Breast epithelium (tissue), 4 donors: ENCODE measurements at places on chromosomes 2 and 18.

GRCh38 chr2:25369876-25370275 is 28.2 kb upstream of the DNMT3A start:
- no peaks in the 10 kb centered on the region for H3K36me3 ChIP-seq
- no peaks in the 10 kb centered on the region for H3K4me1 ChIP-seq

- H3K36me3 ChIP-seq: no peaks in the 10 kb centered on the region
- H3K27ac ChIP-seq: no peak overlapping the region
Measured at GRCh38 chr18:79156327-79156726, 87.1 kb downstream of the ATP9B start.

DNA sequence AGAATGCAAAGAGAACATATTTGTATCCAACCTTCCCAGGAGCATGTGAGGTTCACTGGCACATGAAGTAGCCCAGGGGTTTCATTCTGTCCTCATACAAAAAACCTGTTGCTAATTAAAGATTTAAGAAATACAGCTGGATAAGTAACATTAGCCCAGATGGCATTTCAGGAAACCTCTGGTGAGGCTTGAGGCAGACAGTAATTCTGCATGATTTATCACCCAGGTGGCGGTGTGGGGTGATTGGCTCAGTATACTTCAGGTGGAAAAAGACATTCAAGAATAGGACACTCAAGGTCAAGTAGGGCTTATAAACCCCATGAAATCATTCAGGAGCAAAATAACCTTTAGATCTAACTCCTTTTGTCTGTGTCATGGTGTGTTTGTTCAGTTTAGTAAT is 237.4 kb downstream of the RNF144A start:
- peaks cover 3% of the 10 kb centered on the region for H3K36me3 ChIP-seq
- no peak overlapping the region for H3K4me3 ChIP-seq
- no peaks in the 10 kb centered on the region for H3K27me3 ChIP-seq
- no peak overlapping the region for H3K27ac ChIP-seq

- H3K36me3 ChIP-seq: no peaks in the 10 kb centered on the region
- H3K4me1 ChIP-seq: no peaks in the 10 kb centered on the region
- no peak for DNase-seq
- no peak overlapping the region for H3K27ac ChIP-seq
- no peak overlapping the region for H3K4me3 ChIP-seq
Measured at GRCh38 chr2:77192811-77193289, 329.3 kb downstream of the LRRTM4 start.

DNA sequence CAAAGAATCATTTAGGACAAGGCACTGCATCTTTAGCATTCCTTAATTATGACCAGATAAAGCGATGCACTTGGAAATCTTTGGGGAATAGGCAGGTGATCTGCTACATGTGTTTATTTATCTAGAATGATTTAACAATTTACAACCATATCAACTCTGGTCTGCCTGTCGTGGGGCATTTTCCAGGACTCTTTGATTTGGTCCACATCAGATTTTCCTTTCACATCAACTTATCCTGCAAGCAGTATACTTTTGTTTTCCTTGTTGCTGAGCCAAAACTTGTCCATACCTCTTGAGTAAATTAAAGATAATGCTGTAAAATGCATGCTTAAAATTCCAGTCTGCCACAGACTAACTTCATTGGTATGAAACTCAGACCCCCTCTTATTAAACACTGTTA is 312.4 kb upstream of the TCF4 start:
- no peaks in the 10 kb centered on the region for H3K36me3 ChIP-seq
- DNase-seq: no peak

GRCh38 chr2:55901941-55902340 is 21.6 kb downstream of the EFEMP1 start:
- no peak for DNase-seq
- H3K27ac ChIP-seq: no peak overlapping the region
- no peaks in the 10 kb centered on the region for H3K4me1 ChIP-seq
- no peaks in the 10 kb centered on the region for H3K36me3 ChIP-seq
- H3K27me3 ChIP-seq: no peaks in the 10 kb centered on the region

DNA sequence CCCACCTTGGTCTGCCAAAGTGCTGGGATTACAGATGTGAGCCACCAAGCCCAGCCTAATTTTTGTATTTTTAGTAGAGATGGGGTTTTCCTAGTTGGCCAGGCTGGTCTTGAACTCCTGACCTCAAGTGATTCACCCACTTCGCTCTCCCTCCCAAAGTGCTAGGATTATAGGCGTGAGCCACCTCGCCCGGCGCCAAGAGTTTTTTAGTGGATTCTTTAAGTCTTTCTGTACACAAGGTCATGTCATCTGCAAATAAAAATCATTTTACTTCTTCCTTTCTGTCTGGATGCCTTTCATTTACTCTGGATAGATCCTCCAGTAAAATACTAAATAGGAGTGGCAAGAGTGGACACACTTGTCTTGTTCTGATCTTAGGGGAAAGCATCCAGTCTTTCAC is 61.7 kb downstream of the KCMF1 start:
- no peak overlapping the region for H3K27ac ChIP-seq
- no peak for DNase-seq
- no peaks in the 10 kb centered on the region for H3K27me3 ChIP-seq
- no peak overlapping the region for H3K4me3 ChIP-seq
- H3K4me1 ChIP-seq: no peaks in the 10 kb centered on the region
- H3K36me3 ChIP-seq: no peaks in the 10 kb centered on the region

DNA sequence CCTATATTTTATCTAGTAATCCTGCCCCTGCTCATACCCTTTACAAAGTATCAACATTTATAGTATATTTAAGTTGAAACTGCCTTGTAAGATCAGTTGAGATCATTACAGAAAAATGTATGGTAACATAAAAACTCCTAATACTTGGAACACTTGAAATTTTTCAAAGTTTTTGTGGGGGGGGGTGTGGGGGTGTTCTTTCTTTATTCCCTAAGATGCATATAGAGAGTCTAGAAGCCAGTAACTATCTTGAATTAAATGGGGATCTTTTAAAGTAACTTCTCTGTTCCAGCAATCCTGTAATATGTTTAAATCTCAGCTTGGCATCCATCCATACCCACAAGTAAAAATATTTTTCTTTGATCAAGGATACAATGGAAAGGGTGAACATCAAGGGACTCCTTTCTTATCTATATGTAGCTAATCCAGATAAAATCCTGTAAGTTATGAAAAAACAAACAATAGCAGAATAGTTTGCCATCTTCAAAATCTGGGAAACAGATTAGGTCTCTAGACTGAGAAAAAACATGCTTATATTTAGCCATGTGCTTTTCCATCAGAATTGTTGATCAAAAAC is 455.3 kb downstream of the MEIS1 start:
- no peaks in the 10 kb centered on the region for H3K36me3 ChIP-seq
- H3K27me3 ChIP-seq: no peaks in the 10 kb centered on the region
- H3K4me1 ChIP-seq: no peaks in the 10 kb centered on the region
- no peak overlapping the region for H3K4me3 ChIP-seq

DNA sequence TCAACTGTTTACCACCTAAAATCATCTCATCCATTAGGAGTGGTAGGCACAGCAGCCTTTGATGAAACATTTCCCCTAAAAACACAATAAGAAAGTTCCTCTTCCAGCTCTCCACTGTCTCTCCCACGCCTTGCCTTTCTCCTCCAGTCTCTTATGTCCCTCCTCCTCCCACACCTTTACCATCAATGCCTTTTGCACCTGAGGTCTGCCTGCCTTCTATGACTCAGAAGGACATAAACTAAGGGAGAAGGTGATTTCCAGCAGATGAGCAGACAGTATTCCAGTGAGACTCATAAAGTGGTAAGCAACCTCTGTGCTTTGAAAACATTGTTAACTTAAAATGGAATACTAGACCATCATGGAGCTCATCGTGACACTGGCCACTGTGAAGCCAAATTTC is 34.2 kb upstream of the NDUFV2 start:
- no peak for DNase-seq
- no peaks in the 10 kb centered on the region for H3K36me3 ChIP-seq
- no peak overlapping the region for H3K4me3 ChIP-seq
- H3K27ac ChIP-seq: no peak overlapping the region

GRCh38 chr2:45634223-45634622 is 17.3 kb upstream of the PRKCE start:
- no peak for DNase-seq
- no peaks in the 10 kb centered on the region for H3K36me3 ChIP-seq
- no peaks in the 10 kb centered on the region for H3K4me1 ChIP-seq
- no peaks in the 10 kb centered on the region for H3K27me3 ChIP-seq

- no peaks in the 10 kb centered on the region for H3K36me3 ChIP-seq
- H3K27ac ChIP-seq: no peak overlapping the region
- no peak for DNase-seq
- no peaks in the 10 kb centered on the region for H3K4me1 ChIP-seq
Measured at GRCh38 chr2:74668087-74668486, 14.0 kb downstream of the SEMA4F start.

DNA sequence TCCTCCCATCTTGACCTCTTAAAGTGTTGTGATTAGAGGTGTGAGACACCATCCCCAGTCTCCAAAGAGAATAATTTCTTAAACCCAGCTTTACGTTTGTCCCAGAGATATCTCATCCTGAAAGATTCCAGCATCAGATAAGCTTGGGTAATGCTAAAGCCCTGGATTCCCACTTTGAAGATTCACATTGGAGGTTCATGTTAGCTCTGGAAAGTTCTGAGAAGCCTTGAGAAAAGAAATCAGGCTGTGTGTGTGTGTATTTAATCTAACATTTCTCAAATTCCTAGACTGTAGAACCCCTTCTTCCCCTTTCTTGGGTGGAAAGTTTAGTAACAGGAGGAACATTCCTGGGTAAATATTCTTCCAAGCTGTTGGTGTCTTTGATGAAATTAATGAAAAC is 18.0 kb downstream of the ZNF532 start:
- no peak overlapping the region for H3K4me3 ChIP-seq
- no peaks in the 10 kb centered on the region for H3K27me3 ChIP-seq
- H3K36me3 ChIP-seq: no peaks in the 10 kb centered on the region
- no peak overlapping the region for H3K27ac ChIP-seq
- H3K4me1 ChIP-seq: no peaks in the 10 kb centered on the region

GRCh38 chr2:177289824-177290628 is 25.5 kb upstream of the NFE2L2 start:
- H3K27me3 ChIP-seq: no peaks in the 10 kb centered on the region
- no peak for DNase-seq
- no peak overlapping the region for H3K27ac ChIP-seq
- no peak overlapping the region for H3K4me3 ChIP-seq

- no peak within 1 kb of the TSS for H3K4me3 ChIP-seq
- DNase-seq: no peak
- H3K4me1 ChIP-seq: no peaks in the 10 kb centered on the region
Measured at GRCh38 chr2:28981016-28981441, at the start of gene TOGARAM2. Gene TOGARAM2, plus strand, starts transcription at chr2:28981298. Its CDS starts 13,537 bp downstream, at chr2:28994835.

DNA sequence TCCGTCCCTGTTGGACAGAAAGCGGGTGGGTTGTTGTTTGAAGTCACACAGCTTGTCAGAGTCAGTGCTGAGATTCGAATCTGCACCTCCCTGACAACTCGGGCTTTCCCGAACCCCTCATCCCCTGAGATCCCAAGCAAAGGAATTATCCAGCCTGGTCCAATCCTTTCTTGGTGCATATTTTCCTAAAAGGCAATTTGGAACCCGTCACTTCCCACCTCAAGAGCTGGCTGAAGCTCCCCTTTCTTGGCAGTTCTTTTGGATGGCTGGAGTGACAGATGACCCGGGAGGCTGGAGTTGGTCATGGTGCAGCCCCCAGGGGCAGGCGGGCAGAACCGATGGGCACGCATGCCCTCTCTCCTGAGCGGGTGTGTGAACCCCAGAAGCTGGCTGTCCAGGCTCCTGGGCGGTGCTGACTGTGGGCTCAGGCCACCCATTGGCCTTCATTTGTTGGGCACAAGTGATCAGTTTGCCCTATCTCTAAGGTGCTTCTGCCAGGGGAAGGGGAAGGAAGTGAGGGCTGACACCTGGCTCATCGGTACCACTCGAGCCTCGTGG is 97.8 kb downstream of the ASB1 start:
- no peaks in the 10 kb centered on the region for H3K4me1 ChIP-seq
- H3K27me3 ChIP-seq: no peaks in the 10 kb centered on the region
- no peak overlapping the region for H3K27ac ChIP-seq
- H3K36me3 ChIP-seq: no peaks in the 10 kb centered on the region

GRCh38 chr2:240123821-240124650 is 12.1 kb downstream of the COPS9 start:
- H3K36me3 ChIP-seq: no peaks in the 10 kb centered on the region
- no peak overlapping the region for H3K27ac ChIP-seq
- H3K4me1 ChIP-seq: no peaks in the 10 kb centered on the region
- H3K4me3 ChIP-seq: no peak overlapping the region
- no peaks in the 10 kb centered on the region for H3K27me3 ChIP-seq

GRCh38 chr2:50863218-50863617 is 168.7 kb downstream of the NRXN1 start:
- no peaks in the 10 kb centered on the region for H3K27me3 ChIP-seq
- H3K36me3 ChIP-seq: no peaks in the 10 kb centered on the region
- DNase-seq: no peak
- no peak overlapping the region for H3K4me3 ChIP-seq
- H3K4me1 ChIP-seq: no peaks in the 10 kb centered on the region

GRCh38 chr2:145350011-145350410 is 830.1 kb upstream of the ZEB2 start:
- DNase-seq: no peak
- H3K27ac ChIP-seq: no peak overlapping the region
- H3K36me3 ChIP-seq: no peaks in the 10 kb centered on the region

GRCh38 chr2:85961053-85961452 is 72.3 kb upstream of the ST3GAL5 start:
- no peaks in the 10 kb centered on the region for H3K27me3 ChIP-seq
- no peaks in the 10 kb centered on the region for H3K4me1 ChIP-seq

DNA sequence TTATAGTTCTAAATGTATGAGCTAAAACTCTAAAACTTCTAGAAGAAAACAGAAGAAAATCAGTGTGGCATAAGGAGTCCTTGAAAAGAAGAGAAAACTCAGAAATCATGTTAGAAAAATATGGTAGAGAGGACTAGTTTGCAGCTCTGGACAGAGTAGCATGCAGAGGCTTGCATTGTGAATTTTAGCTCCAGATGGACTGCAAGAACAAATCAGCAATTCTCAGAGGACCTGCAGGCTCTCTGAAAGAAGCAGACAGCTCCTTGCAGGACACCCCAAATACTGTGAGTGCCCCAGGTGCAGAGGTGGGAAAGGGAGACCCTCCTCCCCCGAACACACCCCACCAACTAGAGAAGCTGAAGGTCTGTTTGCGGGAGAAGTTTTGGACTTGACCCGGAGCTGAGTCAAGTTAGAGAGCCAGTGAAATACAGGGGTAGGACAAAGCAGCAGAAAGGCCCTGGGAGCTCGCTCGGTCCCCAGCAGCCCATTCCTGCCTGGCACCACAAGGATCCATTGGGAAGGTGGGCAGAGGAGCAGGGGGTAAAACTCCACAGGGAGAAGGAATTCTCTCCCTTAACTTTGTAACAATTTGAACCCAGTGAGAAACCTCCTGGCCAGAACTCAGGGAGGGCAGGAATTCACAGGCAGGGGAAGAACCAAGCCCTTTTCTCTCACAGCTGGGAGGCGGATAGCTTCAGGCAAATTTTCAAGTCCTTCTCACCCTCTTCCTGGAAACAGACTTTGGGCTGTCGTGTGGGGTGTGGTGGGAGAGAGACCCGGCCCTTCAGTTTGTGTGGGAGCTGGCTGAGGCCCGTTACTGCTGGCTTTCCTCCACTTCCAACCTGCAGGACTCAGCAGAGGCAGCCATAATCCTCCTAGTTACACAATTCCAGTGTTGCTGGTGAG is 216.2 kb upstream of the SLC35G4 start:
- DNase-seq: no peak
- no peaks in the 10 kb centered on the region for H3K27me3 ChIP-seq
- H3K4me3 ChIP-seq: no peak overlapping the region
- no peaks in the 10 kb centered on the region for H3K36me3 ChIP-seq
- H3K4me1 ChIP-seq: no peaks in the 10 kb centered on the region
